ENCODE measurements at places on chromosomes 3 and 15. TPM values are rescaled to one million over a fixed set of nuclear protein-coding genes. Genes with fewer than 3 reads are reported as not detected.

- DNase-seq: no peak
Measured at GRCh38 chr15:36688310-36689011, 109.0 kb downstream of the CDIN1 start.

DNA sequence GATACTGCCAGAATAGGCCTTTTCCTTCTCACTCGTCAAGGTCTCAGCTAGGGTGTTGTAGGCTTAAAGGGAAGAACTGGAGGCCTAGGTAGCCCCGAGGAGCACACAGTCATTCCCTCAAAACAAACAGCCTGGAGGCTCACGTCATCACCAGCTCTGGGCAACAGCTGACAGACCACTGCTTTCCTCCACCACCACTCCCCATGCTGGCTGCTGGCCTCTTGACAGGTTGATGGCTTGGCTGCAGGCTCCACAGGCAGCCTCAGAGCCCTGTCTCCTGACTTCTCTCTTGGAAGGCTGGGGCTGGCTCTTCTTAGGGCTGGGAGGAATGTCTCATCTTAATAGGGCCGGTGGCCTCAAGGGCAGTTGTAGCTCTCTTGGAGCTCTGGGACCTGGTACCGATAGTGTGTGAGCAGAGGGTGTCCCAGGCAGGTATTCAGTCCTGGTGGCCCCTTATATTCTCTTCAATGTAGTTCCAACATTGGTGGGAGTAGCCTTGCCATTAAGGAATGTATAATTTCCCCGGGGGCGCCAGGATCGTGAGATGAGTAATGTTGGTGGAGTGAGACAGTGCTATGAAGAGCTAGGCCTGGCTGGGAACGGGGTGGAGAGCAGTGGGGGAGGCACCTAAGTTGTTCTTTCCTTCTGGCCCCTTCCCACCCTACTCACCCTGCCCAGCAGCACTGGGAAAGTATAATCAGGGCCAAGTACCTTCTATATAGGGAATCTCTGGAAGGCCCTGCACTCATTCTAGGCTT lies 6.1 kb upstream of the AP2M1 start:
- no peak for DNase-seq

DNA sequence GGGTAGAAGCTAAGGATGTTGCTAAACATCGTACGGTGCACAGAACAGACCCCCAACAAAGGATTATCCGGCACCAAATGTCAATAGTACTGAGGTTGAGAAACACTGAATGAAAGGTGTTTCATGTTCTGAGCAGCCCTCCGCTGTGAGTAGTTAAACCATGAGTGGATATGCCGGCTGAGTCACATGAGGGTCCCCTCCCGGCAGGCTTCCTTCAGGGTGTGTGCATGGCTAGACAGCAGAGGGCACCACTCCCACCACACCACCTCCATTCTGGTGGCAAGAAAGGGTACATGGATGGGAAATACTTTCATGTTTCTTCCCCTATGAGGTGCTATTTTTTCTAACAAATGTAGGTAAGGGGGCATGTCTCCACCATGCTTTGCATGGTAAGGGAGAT lies 128.3 kb upstream of the SEMA6D start:
- DNase-seq: no peak

GRCh38 chr3:102112704-102113230 lies 263.5 kb downstream of the NFKBIZ start:
- no peak for DNase-seq

GRCh38 chr3:124116906-124117305 lies 125.0 kb upstream of the ROPN1 start:
- no peak for DNase-seq

The SLC25A36 gene
- total RNA-seq: 67.0 TPM

The CHST2 gene
- total RNA-seq: 3.1 TPM
